A673 (cell line): ENCODE measurements at places on chromosomes 2 and 18. TPM values are rescaled to one million over a fixed set of nuclear protein-coding genes. Genes with fewer than 3 reads are reported as not detected.

GRCh38 chr2:11622611-11623010 lies 47.4 kb downstream of the NTSR2 start:
- H3K27ac ChIP-seq = no peak overlapping the region
- no peak overlapping the region for H3K4me3 ChIP-seq
- no peaks in the 10 kb centered on the region for H3K4me1 ChIP-seq
- H3K36me3 ChIP-seq = no peaks in the 10 kb centered on the region
- no peak for DNase-seq
- no peaks in the 10 kb centered on the region for H3K27me3 ChIP-seq

GRCh38 chr2:209762563-209762962 lies 9.1 kb upstream of the UNC80 start:
- H3K36me3 ChIP-seq = no peaks in the 10 kb centered on the region
- DNase-seq = no peak
- H3K27me3 ChIP-seq = peaks cover 53% of the 10 kb centered on the region
- H3K4me1 ChIP-seq = no peaks in the 10 kb centered on the region

DNA sequence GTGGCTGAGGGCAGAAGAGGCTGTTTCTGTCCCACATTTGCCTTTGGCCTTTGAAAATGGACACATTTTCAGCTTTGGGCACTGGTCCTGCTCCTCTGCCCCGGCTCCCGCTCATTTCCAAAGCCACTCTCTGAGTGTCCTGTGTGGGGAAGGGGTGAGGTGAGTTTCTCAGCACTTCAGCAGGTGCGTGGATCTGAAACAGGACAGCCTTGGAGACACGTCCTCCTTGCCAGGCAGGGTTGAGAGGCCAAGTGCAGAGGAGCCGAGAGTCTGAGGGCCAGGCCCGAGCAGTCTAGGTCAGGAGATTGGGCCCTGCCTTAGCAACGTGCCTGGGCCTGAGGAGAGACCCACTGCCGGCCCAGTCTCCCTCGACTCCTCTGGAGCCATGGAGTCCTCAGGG lies 21.9 kb upstream of the ALPI start:
- H3K27ac ChIP-seq = no peak overlapping the region
- no peak overlapping the region for H3K4me3 ChIP-seq
- no peaks in the 10 kb centered on the region for H3K4me1 ChIP-seq
- H3K27me3 ChIP-seq = no peaks in the 10 kb centered on the region
- H3K36me3 ChIP-seq = no peaks in the 10 kb centered on the region
- no peak for DNase-seq

- DNase-seq = no peak
- no peaks in the 10 kb centered on the region for H3K27me3 ChIP-seq
- H3K4me3 ChIP-seq = no peak overlapping the region
Measured at GRCh38 chr2:121293450-121294325, 8.7 kb upstream of the TFCP2L1 start.

GRCh38 chr2:231934441-231935206 lies 8.4 kb upstream of the NPPC start:
- no peaks in the 10 kb centered on the region for H3K27me3 ChIP-seq
- H3K4me1 ChIP-seq = no peaks in the 10 kb centered on the region
- H3K4me3 ChIP-seq = no peak overlapping the region
- no peak for DNase-seq
- no peak overlapping the region for H3K27ac ChIP-seq

DNA sequence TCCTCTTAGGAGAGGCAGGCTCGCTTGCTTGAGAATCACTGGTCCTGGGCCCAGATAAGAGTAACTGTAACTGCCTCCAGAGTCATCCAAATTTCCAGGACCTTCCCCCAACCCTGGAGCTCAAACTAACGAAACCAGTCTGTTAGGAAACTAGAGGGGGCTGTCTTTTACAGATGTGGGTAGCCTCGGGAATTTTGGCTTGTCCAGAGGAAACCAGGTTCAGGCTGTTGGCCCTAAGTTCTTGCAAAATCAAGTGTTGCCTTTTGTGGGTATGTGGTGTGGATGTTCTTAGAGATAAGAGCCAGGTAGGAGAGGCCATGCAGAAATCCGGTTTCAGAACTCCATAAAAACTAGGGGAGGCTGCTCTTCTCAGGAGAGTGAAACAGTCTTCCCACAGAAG lies 125.0 kb upstream of the DLX2 start:
- no peaks in the 10 kb centered on the region for H3K27me3 ChIP-seq
- H3K36me3 ChIP-seq = no peaks in the 10 kb centered on the region
- no peak for DNase-seq
- no peak overlapping the region for H3K4me3 ChIP-seq
- H3K4me1 ChIP-seq = no peaks in the 10 kb centered on the region

DNA sequence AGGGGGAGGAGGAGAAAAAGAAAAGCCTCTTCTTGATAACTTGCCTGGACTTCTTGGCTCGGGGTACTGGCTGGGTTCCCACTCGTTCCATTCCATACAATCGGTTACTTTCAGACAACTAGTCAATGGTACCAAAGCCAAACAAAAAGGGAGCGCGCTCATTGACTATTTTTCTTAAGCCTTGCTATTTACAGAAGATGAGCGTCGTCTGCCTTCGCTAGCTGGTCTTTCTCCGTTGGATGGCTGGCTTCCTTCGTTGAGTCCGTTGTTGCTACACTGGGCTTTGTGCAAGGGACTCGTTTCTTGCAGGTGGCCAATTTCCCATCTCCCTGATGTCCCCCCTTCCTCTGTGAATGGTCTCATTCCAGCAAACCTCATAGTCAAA lies 260.4 kb downstream of the ZNF516 start:
- H3K36me3 ChIP-seq = no peaks in the 10 kb centered on the region
- no peak for DNase-seq
- no peak overlapping the region for H3K4me3 ChIP-seq
- peaks cover 20% of the 10 kb centered on the region for H3K27me3 ChIP-seq
- no peaks in the 10 kb centered on the region for H3K4me1 ChIP-seq

- H3K27ac ChIP-seq = peak overlapping the region; percentile 88
- DNase-seq = peak; percentile 73
- H3K4me3 ChIP-seq = no peak overlapping the region
- peaks cover 63% of the 10 kb centered on the region for H3K4me1 ChIP-seq
- H3K36me3 ChIP-seq = no peaks in the 10 kb centered on the region
Measured at GRCh38 chr2:215787025-215787424, 226.3 kb downstream of the MREG start.

DNA sequence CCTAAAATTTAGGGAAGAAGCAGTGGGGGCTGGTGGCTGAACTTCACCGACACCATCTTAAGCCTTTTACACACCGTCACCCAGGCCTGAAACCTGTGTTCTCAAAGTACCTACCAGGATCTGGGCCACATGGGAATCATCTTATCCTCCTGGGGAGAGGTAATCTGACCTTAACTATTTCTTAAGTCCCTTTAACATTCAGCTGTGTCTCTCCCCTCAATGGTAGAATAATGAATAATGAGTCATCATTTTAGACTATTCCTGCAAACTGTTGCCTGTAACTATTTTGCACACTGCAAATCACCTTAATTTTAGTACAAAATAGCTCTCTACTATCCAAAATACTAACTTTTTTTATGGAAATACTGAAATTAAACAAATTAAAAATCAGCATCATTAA lies 149.4 kb upstream of the KLF7 start:
- H3K27ac ChIP-seq = no peak overlapping the region
- H3K4me3 ChIP-seq = no peak overlapping the region

DNA sequence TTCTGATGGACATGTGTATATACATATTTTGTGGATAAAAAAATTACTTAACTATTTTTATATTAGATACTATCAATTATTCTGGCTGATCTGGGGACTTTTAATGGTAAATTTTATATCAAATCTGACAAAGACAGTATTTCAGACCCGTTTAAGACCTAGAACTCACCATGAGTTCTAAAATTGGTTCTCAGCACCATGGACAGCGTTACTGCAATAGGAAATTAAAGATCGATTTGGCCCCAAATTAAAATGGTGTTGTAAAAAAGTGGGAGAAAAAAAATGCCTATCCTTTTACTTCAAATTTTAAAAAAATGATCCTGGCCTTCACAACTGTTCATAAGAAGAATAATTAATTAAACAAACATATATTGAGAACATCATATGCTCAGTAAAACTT lies 919 bp upstream of the SCN2A start:
- no peak overlapping the region for H3K4me3 ChIP-seq
- H3K27me3 ChIP-seq = no peaks in the 10 kb centered on the region
- peak; percentile 37 for DNase-seq

GRCh38 chr2:188272121-188272520 lies 19.6 kb upstream of the GULP1 start:
- no peaks in the 10 kb centered on the region for H3K27me3 ChIP-seq
- no peaks in the 10 kb centered on the region for H3K36me3 ChIP-seq
- H3K4me1 ChIP-seq = no peaks in the 10 kb centered on the region
- no peak overlapping the region for H3K27ac ChIP-seq
- DNase-seq = no peak

GRCh38 chr2:164993287-164994016 lies 38.1 kb upstream of the SLC38A11 start:
- no peaks in the 10 kb centered on the region for H3K27me3 ChIP-seq
- H3K4me3 ChIP-seq = no peak overlapping the region
- H3K4me1 ChIP-seq = peaks cover 20% of the 10 kb centered on the region
- no peaks in the 10 kb centered on the region for H3K36me3 ChIP-seq
- no peak overlapping the region for H3K27ac ChIP-seq
- no peak for DNase-seq

- no peak overlapping the region for H3K4me3 ChIP-seq
- no peak overlapping the region for H3K27ac ChIP-seq
- DNase-seq = no peak
- H3K36me3 ChIP-seq = no peaks in the 10 kb centered on the region
Measured at GRCh38 chr2:216918088-216918680, 58.3 kb upstream of the TNP1 start.

- peaks cover 99% of the 10 kb centered on the region for H3K4me1 ChIP-seq
- no peaks in the 10 kb centered on the region for H3K36me3 ChIP-seq
- no peak overlapping the region for H3K4me3 ChIP-seq
- H3K27ac ChIP-seq = peak overlapping the region; percentile 62
- no peaks in the 10 kb centered on the region for H3K27me3 ChIP-seq
Measured at GRCh38 chr2:237698358-237698694, 70.9 kb downstream of the LRRFIP1 start.

DNA sequence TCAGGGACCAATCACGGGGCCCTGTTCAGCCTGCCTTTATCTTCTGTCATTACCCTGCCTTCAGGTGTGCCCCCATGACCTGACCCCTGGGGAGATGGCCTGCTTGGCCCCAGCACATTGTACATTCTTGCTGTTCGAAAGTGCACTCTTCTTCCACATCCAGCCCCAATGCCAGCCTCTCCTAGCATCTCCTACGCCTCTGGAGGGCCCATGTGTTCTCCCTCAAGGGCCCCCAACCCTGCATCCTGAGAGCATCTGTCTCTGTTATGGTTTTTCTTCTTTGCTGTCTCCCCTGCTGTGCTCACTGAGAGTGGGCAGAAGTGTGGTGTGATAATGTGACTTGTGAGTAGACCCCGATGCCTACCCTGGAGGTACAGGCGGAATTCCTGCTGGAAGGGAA lies 41.5 kb upstream of the OTOS start:
- no peaks in the 10 kb centered on the region for H3K4me1 ChIP-seq
- H3K27me3 ChIP-seq = peaks cover 20% of the 10 kb centered on the region
- H3K4me3 ChIP-seq = no peak overlapping the region
- DNase-seq = no peak
- H3K27ac ChIP-seq = no peak overlapping the region

UGT1A4 gene
- total RNA-seq = 0.11 TPM in 1 of 2 replicates, not detected in the other

GCG gene
- total RNA-seq = not detected in 2 replicates

VIT gene
- total RNA-seq = not detected in 2 replicates
